HS-5 (cell line): ENCODE measurements at places on chromosomes 3 and 15.
A peak's percentile ranks its signal among the peaks of the same experiment; 100 is the strongest.

- no peak for DNase-seq
Observed at GRCh38 chr3:4448187-4448586, 18.9 kb downstream of the SUMF1 start.

DNA sequence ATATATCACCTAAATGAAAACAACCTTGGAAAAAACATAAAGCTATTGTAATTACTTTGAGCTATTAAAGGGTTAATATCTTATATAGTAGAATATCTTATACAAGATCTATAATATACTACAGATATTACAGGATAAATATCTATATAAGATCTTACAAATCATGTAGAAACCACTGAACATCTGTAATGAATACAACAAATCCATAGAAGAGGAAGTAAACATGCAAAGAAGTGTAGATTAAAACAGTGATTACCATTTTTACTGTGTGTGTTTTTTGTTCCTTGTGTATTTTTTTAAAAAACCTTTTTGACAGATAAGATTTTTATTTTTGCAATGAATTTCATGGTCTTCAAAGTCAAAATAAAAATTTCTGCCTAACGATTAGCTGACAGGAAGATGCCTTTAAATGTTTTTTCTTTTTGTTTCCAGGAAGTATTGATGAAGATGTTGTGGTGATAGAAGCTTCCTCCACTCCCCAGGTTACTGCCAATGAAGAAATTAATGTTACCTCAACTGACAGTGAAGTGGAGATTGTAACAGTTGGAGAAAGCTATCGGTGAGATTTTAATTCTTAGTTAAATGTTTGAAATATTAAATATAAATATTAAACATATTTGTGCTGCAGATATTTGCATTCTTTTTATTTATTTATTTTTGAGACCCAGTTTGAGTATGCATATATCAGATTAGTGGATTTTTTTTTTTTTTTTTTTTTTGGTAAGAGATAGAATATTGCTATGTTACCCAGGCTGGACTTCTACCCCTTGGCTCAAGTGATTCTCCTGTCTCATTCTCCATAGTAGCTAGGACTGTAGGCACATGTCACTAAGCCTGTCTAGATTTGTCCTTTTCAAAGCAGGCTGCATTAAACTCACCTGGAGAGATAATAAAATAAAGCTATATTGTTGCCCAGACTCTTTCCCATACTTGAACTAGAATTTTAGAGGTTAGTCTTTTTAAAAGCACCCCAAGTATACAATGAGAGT, 52.8 kb upstream of the CCNB2 start:
- DNase-seq: no peak

DNA sequence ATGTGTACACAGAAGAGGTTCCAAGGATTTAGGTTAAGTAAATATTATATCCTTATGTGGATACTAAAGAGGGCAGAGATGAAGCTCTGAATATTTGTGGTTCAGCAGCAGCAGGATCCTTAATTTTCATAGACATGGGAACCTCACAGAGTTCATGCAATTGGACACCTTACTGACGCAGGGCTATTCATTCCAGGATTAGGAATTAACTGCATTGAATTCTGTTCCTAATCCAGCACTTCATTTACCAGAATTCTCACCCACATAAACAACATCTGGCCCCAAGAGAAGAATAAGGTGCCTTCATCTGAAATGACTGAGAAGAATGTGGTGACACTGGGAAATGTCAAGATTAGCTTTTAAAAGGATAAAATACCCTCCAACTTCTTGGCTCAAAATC, 62.4 kb downstream of the ADAMTS9 start:
- no peak for DNase-seq

- DNase-seq: peak; percentile 36
Observed at GRCh38 chr3:97822359-97822775, 556 bp downstream of the CRYBG3 start.

- DNase-seq: no peak
Observed at GRCh38 chr3:56780936-56781335, 20.8 kb downstream of the ARHGEF3 start.

DNA sequence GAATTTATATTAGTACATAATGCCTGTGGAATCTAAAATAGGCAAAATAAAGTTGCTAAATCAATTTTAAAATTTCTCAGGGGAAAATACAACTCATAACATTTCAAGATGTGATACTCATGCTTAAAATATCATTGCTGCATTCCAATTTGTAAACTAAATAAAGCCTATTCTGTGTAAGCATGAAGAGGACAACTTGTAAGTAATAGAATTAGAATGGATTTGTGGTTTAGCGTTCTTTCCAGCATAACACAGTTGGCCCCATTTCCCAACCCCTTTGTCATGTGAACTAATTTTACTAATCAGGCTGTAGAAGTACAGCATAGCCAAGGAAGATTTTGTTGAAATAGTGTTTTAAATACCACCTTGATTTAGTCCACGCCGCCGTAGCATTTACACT, 437.2 kb downstream of the SI start:
- peak; percentile 36 for DNase-seq

- no peak for DNase-seq
Observed at GRCh38 chr3:178486903-178487302, 49.3 kb upstream of the KCNMB2 start.

- no peak for DNase-seq
Observed at GRCh38 chr3:119619094-119619493, 21.4 kb downstream of the PLA1A start.

- no peak for DNase-seq
Observed at GRCh38 chr15:40906991-40907802, 12.9 kb downstream of the VPS18 start.

DNA sequence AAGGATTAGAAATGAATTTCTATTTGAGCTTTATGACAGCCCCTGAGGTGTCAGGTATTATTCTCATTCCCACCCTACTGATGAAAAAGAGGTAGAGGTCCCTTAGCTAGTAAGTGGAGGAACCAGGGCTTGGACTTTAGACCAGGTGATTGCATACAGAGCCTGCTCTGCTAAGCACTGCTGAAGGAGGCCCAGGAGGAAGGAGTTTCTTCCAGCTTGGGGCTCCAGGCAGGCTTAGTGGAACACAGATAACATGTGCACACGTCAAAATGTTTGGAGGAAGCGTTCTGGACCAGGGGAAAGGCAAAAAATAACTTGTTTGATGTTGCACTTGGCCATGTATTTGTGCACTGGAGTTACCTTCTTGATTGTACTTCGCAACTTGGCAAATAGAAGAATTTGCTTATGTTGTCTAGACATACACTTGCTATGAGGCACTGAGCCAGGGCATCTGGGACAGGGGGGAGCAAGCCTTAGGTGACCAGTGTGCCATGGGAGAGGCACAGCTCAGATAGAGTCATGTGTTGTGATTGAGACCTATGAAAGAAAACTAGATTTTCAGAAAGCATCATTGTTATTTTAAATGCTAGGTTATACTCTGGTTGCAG, 22.4 kb downstream of the IFT122 start:
- DNase-seq: no peak

- no peak for DNase-seq
Observed at GRCh38 chr3:37993460-37993819, 2.9 kb downstream of the VILL start.

DNA sequence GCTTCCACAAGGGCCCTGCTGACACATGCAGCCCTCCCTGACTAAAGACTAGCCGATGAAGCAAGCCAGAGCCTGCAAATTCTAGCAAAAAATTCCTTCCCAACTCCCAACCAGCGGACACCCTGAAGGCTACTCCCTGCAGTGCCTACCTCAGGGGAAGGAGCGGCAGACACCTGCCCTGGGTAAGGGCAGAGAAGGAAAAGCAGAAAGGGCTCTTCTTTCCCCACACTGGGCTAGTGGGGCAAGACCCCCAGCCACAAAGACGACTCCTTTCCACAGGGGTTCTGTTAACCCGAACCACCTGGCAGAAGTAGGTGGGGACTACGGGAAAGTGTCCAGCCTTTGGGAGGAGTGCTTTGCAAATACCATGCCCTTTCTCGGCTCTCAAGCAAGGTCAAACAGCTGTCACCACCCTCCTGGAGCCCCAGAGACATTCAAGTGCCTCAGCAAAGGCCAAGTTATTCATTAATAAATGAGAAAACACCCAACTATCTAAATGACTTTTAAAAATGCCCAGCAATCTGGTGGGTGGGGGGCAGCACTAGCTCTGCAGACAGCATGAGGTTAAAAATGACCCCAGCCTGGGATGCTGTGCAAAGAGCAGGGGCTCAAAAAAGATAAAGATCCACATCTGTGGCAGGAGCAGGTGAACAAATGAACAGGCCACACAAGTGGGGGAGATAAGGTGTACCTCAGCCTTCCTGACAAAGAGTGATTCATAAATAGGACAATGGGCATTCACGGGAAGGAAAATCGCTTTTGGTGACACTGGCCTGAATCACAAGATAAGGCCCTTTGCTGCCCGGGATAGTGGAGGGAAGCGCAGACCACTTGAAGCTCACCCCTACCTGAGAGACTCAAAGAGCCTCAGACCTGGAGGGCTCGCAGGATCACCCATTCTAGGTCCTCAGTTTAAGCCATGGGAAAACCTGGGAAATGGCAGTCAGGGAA, 33.0 kb downstream of the CCDC12 start:
- DNase-seq: no peak

GRCh38 chr3:56369914-56370313, 98.4 kb downstream of the ERC2 start:
- DNase-seq: no peak

DNA sequence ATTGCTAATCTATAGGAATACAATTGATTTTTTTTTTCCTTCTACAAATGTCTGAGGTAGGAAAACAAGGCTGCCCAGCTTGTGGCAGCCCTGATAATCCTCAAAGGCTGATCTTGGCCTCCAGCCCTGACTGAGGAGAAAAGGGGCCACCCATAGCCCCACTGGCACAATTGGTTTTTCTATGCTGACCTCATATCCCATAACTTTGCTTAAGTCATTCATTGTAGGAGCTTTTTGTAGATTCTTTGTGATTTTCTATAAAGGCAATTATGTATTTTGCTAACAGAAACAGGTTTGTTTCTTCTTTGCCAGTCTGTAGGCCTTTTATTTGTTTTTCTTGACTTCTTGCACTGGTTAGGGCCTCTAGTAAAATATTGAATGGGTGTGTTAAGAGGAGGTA, 80.2 kb upstream of the C15orf39 start:
- DNase-seq: no peak

DNA sequence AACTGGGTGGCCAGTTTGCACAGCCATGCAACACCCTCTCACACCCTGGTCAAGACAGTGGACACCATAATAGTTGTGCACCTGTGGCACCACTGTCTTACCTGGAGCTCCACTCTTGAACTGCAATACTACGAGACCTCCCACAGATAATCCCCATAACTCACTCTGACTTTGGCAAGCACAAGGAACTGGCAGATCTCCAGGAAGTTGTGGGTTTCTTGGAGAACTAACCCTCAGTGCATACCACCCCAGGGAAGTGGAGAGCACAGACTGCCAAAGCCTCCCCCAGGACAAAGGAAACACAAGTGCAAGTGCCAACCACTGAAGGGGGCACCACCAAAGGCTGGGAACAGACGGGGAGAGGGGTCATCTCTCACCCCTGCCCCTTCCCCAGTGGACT, 318.6 kb downstream of the SUCLG2 start:
- DNase-seq: no peak

DNA sequence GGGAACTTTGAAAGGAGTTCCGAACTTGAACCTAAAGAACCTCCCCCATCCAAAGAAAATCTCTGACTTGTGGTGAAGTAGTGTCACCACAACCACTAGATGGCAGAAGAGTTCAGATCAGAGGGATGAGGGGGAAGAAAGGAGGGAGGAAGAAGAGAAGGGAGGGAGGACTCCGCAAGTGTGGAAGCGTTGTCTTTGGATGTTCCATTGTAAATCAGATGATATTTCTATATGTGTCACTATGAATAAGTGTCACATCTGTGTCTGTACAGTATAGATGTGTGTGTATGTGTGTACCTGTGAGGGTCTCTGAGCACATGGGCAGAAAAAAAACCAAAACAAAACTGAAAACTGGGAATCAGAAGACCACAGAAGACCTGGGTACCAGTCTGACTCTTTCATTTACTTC, 16.9 kb downstream of the SLC24A1 start:
- no peak for DNase-seq

DNA sequence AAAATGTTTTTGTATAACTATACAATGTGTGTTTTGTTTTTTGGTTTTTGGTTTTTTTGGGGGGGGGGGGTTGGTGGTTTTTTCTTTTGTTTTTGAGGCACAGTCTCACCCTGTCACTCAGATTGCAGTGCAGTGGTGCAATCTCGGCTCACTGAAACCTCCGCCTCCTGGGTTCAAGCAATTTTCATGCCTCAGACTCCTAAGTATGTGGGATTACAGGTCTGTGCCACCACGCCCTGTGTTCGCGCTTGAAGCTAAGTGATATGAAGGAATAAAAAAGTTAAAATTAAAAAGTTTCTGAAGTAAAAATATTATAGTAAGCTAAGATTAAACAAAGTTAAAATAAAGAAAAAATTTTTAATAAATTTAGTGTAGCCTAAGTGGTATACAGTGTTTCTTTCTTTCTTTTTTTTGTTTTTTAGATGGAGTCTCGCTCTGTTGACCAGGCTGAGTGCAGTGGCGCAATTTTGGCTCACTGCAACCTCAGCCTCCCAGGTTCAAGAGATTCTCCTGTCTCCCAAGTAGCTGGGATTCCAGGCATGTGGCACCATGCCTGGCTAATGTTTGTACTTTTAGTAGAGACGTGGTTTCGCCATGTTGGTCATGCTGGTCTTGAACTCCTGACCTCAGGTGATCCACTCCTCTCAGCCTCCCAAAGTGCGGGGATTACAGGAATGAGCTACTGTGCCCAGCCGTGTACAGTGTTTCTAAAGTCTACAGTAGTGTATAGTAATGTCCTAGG, 53.9 kb upstream of the TEX55 start:
- DNase-seq: no peak

DNA sequence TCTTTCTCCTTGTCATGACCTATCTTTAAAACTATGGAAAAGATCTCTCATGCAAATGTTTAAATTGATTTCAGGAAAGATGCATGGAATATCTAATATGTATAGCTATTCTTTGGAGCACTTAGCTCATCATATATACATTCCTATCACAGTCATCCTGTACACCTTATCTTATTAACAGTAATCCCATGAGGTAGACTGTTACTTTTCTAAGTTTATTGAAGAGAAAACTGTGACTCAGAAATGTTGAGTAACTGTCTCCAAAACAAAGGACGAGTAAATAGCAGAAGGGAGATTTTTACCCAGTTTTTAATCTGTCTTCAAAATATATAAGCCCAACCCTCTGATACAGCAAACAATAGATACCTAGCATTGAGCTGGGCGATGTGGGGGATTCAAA, 308.3 kb downstream of the GAP43 start:
- DNase-seq: no peak

GRCh38 chr3:171936191-171936841, 93.2 kb downstream of the TMEM212 start:
- DNase-seq: no peak
